ENCODE measurements at places on chromosomes 16 and 17.

- DNase-seq: peak; percentile 60
These were observed 33.7 kb downstream of the RGS9 start for GRCh38 chr17:65170839-65171238.

DNA sequence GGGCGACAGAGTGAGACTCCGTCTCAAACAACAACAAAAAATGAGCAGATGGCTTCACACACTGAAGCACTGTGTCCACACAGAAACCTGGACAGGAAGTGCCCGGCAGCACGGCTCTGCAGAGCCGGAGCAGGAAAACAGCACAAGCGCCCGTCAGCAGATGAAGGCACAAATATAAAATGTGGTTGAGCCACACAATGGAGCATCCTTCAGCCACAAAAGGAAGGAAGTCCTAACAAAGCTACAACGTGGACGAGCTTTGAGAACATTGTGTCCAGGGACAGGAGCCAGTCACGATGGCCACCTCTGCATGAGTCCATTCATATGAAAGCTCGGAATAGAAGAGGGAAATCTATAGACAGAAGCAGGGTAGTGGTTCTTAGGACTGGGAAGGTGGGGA lies 15.7 kb downstream of the RHBDF2 start:
- peak; percentile 71 for DNase-seq

GRCh38 chr17:80029258-80029974 lies 6.3 kb downstream of the TBC1D16 start:
- peak; percentile 92 for DNase-seq

GRCh38 chr16:50704245-50704644 lies 10.8 kb downstream of the NOD2 start:
- no peak for DNase-seq

GRCh38 chr17:48541036-48541576 lies 3.8 kb downstream of the HOXB2 start:
- DNase-seq: no peak

DNA sequence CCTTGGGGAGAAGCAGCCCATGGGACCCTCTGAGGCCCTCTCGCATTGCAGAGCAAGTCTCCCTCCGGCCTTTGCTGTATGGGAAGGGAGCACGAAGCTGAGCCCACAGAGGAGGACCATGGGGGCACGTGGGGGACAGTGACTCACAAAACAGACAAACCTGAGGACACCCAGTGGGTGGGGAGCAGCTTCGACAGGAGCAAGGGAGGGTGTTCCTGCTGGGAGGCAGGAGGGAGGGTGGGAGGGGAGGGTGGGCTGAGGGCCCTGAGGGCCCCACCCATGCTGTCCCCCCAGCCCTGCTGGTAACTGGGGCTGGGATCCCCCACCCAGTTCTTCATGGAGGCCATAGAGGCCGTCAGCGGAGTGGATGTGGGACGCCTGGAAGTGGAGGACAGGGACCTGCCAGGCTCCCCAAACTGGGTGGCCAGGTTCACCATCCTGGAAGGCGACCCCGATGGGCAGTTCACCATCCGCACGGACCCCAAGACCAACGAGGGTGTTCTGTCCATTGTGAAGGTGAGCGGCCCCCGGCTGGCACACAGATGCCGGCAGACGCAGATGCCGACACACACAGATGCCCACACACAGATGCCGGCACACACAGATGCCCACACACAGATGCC lies 12.5 kb downstream of the SLC22A31 start:
- DNase-seq: no peak

DNA sequence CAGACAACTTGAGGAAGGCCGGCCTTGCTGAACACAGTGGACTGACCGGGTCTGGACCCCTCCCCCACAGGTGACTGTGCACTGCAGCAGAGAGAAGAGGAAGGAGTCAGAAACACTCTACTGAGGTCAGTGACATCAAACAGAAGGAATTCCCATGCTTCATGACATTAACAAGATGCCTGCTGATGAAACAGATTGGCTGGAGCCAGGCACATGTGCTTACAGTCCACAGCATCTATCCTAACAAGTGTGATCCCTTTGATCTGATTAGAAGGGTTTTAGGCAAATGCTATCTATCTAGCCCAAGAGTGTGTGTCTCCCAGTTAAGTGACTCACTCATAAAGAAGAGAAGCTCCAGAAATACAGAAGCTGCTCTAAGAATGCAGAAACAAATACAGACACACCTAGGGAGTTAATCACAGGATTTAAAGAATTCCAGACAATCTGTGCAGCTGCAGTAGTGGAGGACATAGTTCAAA lies 90.2 kb downstream of the SYCE1L start:
- no peak for DNase-seq

- no peak for DNase-seq
These were observed 17.9 kb downstream of the CCDC102A start for GRCh38 chr16:57518520-57518919.

GRCh38 chr17:50916026-50916707 lies 50.0 kb upstream of the TOB1 start:
- no peak for DNase-seq

DNA sequence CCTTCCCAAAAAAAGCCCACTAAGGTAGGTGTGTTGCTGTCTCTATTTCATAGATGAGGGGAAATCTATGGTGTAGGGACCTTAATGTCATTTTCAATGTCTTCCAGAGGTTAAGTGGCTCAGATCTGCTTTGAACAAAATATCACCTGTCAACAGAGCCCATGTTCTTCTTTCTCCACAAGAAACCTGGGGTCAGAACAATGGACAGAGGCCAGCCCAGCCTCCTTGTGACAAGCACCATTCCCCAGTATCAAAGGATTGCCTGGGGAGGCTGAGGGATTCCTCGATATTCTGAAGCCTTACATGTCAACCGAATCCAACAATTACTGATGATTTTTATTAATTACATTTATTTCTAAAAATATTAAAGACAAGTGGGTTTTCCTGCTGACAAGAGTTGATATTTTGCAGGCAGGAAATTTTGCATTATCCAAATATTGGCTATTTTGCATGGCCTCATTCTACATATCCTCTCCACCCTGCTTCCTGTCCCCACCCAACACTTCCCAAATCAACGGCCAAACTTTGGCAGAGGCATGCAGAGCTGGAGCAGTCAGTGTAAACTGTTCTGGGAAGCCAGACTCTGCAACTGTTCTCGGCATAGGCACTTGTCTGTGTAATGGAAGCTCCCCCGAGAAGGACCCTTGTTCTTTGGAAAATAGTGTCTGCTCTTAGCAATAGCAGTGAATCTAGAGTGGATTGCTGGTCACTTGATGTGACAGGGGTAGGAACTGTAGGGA lies 281.5 kb downstream of the HS3ST3A1 start:
- DNase-seq: no peak

- no peak for DNase-seq
These were observed 143.9 kb upstream of the SDK2 start for GRCh38 chr17:73788111-73788510.

- DNase-seq: no peak
These were observed 835 bp downstream of the FBXL16 start for GRCh38 chr16:704552-705380.

DNA sequence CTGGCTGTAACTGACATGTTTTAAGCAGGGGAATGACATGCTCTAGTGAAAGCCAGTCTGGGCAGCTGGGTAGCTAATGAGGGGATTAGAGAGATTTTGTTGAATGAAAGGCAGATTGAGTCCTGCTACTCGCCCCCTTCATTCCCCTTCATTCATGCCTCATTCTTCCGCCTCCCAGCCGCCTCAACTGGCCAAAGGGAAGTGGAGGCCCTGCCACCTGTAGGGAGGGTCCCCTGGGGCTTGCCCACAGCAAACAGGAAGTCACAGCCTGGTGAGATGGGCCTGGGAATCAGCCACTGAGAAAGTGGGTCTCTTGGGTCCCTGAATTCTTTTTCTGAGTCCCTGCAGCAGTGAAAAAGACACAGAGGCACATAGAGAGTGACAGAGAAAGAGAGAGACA lies 1.1 kb upstream of the CD19 start:
- DNase-seq: no peak

DNA sequence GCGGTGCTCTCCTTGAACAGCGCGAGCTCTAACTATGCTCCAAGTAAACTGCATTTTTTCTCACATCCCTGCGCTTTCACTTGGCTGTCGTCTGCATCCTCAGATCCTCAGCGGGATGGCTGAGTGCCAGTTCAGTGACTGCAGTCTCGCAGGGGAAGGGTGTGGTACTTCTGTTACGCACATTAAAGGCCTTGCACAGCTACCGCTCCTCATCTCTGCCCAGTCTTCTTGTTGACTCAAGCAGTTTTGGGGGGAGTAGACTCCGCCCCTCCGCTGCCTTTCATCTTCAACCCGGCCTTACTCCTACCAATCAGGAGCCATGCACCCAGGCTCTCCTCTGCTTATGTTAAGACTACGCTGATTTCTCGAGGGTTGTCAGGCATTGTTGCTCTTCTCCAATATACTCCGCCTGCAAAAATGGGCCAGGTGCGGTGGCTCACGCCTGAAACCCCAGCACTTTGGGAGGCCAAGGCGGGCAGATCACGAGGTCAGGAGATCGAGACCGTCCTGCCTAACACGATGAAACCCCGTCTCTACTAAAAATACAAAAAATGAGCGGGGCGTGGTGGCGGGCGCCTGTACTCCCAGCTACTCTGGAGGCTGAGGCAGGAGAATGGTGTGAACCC lies 10.0 kb downstream of the ATP5PD start:
- peak; percentile 93 for DNase-seq

DNA sequence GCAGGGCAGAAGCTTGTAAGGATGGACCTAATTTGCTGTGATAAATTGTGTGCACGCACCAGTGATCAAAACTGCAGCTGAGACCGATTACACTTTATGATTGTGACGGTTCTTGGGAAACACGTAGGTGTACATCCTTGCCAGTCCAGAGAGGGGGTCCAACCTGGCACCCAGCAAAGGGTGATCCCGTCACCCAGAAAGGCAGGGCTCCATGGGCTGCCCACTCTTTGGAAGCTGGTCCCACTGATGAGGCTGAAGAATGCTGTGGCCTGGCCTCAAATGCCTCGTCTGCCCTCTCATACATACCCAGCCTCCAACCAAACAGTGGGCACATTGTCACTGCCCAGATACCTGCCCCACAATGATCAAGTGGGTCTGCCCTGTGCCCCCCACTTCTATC lies 132.0 kb downstream of the C16orf78 start:
- no peak for DNase-seq

DNA sequence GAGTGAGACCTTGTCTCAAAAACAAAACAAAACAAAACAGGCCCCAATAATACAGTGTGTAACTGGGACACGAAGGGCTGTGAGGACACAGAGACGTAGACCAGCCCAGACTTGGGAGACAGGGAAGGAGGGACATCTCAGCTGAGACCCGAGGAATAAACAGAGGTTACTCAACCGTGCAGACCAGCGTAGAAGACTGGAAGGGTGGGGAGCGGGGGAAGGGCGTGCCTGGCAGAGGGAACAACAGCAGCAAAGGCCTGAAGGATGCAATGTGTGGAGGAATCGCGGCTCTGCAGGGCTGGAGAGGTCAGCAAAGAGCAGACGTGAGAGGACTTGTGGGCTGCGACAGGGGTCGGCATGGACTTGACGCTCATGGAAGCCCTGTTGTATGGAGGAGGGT lies 11.6 kb upstream of the CES4A start:
- no peak for DNase-seq

DNA sequence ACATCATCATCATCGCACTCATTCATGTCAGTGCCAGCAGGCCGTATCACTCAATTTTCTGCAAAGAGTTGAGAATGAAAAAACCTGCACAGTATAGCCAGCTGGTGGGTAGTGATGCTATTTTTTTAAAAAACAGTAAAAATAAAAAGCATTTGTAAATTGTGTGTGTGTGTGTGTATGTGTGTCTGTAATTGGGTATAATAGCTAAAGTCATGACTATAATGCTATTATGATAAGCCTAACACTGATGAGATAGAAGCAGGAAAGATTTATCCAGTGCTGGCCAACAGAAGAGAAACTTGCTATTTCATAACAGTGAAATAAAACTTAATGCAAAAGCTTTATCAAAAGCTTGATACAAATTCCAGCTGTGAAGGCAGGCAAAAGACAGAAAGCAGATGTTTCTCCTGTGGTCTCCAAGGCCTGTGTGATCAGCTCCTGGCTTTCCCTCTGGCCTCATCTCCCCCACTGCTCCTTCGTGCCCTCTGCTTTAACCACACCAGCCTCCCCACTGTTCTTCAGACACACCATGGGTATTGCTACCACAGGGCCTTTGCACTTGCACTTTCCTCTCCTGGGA lies 206.2 kb upstream of the IRX5 start:
- no peak for DNase-seq

- DNase-seq: no peak
These were observed 28.8 kb downstream of the SYT17 start for GRCh38 chr16:19196871-19197270.

DNA sequence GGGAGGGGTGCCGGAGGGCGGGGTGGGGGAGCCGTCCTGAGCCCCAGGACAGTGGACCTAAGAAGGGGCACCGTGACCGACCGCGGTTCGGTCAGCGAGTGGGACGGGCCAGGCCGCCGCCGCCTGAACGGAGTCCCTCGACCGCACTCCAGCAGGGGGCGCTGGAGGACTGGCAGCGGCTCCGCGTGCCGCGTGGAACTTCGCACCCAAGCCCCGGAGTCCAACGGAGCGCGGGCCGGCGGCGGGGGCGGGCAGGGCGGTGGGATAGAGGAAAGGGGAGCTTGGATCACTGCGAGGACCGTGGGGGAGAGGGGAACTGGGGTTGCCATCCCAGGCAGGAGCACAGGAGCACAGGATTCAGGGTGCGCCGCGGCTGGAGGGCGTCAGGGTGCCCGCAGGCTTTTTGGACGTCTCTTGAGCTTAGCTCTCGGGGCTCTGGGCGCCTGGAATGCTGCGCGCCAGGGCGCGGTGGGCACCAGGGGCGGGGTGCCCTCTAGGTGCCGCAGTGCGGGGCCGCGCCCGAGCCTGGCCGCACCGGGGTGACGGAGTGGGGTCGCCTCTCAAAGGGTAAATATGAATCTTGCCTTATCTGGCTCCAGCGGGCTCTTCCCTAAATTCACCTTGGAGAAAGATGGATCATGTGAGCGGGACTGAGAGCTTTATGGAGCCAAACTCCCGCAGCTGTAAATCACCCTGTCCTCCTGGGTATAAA lies 379 bp upstream of the OTOP2 start:
- peak; percentile 84 for DNase-seq

GRCh38 chr17:47806913-47807255 lies 14.7 kb downstream of the OSBPL7 start:
- DNase-seq: no peak

- DNase-seq: no peak
These were observed 8.7 kb upstream of the EMP2 start for GRCh38 chr16:10589109-10589508.

GRCh38 chr16:83781-84615 lies 6.0 kb downstream of the MPG start:
- no peak for DNase-seq

- DNase-seq: peak; percentile 77
These were observed 14.4 kb downstream of the MIS12 start for GRCh38 chr17:5500589-5501391.

- DNase-seq: no peak
These were observed 486 bp downstream of the ZNF785 start for GRCh38 chr16:30585022-30585399.

DNA sequence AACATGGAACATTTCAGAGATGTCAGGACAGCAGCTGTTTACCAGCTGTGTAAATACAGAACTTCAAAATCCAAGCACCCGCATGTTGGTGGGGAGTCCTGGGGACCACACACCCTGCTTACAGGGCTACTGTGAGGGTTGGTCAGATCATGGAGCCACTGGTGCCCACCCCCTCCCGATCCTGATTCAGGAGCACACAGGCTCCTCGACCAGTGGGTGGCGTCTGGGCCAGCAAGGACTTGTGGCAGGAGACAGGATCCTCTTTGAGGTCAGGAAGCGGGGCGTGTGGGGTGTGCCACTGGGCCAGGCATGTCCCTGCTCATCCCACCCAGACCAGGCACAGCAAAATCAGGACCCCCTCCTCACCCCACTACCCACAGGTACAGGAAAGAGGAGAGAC lies 83.6 kb downstream of the SDK2 start:
- DNase-seq: no peak

Measured in Right ventricle myocardium superior (tissue), 1 donor.